ENCODE measurements at places on chromosomes 7 and 10. TPM values are rescaled to one million over a fixed set of nuclear protein-coding genes. Genes with fewer than 3 reads are reported as not detected.
A peak's percentile ranks its signal among the peaks of the same experiment; 100 is the strongest.

- peak; percentile 17 for DNase-seq
- no peaks in the 10 kb centered on the region for H3K4me1 ChIP-seq
- peaks cover 7% of the 10 kb centered on the region for H3K27me3 ChIP-seq
- H3K36me3 ChIP-seq = peaks cover 2% of the 10 kb centered on the region
These were observed 40.0 kb upstream of the SORBS1 start for GRCh38 chr10:95601116-95601719.

DNA sequence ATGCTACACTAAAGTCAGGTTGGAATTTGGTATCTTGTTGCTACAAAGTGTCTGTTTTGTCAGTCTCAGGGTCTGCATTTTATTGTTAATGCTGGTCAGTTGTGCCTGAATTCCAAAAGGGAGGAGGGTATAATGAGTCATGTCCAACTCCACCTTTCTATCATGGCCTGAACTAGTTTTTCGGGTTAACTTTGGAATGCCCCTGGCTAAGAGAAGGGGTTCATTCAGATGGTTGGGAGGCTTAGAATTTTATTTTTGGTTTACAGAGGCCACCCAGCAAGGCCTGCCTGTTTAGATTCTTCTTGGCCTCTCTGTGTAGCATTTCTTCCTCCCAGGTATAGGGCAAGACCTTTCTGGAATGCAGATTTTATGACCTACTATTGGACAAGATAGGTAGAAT, 93.2 kb downstream of the SKIDA1 start:
- no peak for DNase-seq
- no peaks in the 10 kb centered on the region for H3K36me3 ChIP-seq
- H3K4me3 ChIP-seq = no peak overlapping the region

- no peaks in the 10 kb centered on the region for H3K4me1 ChIP-seq
- H3K27me3 ChIP-seq = no peaks in the 10 kb centered on the region
- H3K27ac ChIP-seq = no peak overlapping the region
- H3K4me3 ChIP-seq = no peak overlapping the region
- no peaks in the 10 kb centered on the region for H3K36me3 ChIP-seq
These were observed 202.6 kb upstream of the FOXK1 start for GRCh38 chr7:4479367-4480039.

The ADCY1 gene
- total RNA-seq = 2.9 TPM

DNA sequence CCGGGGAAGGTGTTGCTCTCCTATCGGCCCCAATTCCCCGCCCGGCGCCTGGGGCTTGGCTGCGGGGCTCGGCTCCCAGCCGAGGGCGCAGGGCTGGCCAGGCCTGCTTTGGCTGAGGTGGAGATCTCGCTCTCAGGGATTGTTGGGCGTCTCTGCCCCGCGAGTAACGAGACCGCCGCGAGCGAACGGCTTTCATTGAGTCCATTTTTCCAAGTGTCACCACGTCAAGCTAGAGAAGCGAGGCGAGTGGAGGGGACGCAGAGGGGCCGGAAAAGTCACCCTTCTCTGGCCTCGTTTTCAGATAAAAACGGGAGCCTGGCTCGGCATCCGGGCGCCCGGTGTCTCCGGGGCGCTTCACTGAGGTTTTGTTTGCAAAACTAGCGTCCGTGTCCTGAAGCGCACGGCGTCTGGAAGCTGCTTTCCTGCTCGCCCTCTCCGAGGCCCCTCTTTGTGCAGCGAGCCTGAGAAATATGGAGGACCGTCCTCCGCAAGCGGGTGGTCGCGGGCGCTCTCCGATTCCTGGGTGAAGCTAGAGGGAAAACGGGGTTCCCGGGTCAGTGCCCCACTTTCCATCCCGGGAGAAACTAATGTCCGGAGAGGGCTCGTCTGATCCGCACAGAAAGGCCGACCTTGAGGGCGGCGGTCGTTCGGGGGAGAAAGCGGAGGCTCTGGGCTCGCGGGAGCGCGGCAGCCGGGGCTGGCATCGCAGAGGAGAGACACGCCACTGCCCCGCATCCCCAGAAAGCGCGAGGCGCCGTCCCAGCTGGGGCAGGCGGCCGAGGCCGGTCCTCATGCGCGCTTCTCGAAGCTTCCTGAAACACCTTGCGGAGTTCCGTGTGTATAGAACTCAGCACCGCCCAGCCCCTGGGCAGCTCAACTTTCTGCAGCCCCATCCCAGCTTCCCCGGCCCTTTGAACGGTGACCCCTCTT, 3.5 kb upstream of the EN2 start:
- no peak overlapping the region for H3K4me3 ChIP-seq
- peak overlapping the region; percentile 23 for H3K27ac ChIP-seq
- no peaks in the 10 kb centered on the region for H3K36me3 ChIP-seq

DNA sequence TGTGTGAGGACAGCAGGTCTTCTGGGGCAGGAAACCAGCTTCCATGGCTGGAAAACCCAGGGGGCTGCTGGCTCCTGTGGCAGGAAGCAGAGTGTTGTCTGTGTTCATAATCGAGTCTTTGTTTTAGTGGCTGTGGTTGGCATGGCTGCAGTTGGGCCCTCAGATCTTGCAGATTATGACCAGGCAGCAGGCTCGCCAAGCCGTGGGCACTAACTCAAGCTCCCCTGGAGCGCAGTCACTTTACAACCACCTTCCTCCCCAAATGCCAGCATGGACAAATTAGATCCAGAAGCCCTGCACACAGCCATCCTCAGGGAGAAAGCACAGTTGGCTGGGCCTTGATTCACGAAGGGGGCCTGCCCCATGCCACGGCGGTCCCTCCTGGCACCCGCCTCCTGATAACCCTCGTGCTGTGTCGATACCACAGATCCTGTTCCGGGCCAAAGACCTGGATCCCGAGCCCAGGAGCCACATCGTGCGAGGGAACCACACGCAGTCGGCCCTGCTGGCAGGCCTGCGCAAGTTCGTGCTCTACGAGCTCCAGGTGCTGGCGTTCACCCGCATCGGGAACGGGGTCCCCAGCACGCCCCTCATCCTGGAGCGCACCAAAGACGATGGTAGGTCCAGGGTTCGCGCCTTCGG, 552.5 kb upstream of the FOXK1 start:
- H3K27ac ChIP-seq = no peak overlapping the region
- no peaks in the 10 kb centered on the region for H3K4me1 ChIP-seq
- no peaks in the 10 kb centered on the region for H3K36me3 ChIP-seq
- DNase-seq = no peak
- H3K4me3 ChIP-seq = no peak overlapping the region
